SW 1271 (cell line): ENCODE measurements at places on chromosomes 16 and 17.

DNA sequence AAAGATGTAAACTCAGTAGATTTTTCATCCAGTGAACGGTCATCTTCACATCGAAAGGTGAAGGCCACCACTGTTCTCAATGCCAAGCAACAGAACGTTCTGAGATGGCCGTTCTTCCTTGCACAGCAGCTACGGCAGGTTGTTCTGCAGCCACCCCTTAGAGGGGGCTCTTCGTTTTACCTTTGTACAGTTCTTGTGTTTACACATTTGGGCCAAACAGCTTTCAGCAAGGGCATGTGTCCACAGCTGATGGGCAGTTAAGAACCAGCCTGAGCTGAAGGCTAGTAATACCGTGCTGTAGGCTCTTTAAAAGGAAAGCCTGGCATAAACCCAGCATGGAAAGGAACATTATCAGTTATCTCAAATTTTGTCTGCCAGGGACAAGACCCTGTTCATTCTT lies 15.9 kb downstream of the PLD6 start:
- no peak for DNase-seq

- no peak for DNase-seq
Observed at GRCh38 chr16:11099672-11100205, 155.4 kb downstream of the CLEC16A start.

DNA sequence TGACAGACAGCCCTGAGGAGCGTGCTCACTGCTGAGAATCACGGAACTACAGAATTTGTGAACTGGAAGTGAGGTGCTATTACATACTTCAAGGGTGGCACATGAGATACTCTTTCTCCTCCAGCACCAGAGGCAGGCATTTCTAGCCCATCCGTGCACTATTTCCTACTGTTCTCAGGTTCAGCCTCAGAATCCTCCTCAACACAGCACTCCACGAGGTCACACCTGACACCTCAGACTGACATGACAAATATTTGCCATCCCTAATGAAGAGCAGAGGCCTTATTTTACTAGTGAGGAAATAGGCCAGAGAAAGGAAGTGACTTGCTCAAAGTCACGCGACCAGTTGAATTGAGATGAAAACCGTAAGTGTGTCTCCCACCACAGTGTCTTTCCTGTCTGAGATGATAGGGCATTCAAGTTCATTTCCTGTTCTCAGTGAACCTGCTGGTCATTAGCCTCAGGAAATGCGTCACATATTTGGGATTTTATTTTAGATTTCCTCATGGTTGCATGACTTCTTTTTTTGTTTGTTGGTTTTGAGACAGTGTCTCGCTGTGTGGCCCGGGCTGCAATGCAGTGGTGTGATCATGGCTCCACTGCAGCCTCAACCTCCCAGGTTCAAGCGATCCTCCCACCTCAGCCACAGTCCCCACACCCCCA lies 23.6 kb downstream of the SEZ6 start:
- DNase-seq, result no peak

DNA sequence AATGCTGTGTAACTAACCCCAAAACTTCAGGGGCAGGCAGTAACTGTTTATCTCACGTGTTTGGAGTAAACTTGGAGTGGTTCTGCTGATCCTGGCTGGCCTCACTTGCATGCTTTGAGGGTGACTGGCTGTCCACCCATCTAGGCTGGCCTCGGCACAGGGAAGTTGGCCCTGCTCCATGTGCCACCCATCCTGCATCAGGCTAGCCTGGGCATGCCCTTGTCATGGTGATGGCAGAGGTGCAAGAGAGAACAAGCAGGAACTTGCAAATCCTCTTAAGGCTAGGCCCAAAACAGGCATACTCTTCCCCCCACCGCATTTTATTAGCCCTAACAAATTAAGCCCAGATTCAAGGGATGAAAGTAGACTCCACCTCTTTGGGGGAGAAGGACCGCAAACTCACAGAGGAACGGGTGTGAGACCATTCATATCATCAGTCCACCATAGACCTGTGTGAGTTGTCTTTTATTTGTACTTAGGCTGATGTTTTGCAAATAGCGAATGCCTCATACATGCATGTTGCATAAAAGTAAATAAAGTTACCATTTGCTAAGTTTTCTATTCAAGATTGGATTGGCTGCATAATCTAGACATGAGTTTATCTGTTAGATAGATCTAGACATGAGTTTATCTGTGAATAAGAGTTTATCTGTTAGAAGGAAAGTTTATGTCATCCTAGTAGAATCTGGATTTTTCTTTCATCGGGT lies 221.0 kb downstream of the CCDC182 start:
- peak; percentile 33 for DNase-seq

GRCh38 chr17:1414001-1414574 lies 14.1 kb upstream of the YWHAE start:
- DNase-seq, result no peak
